ENCODE measurements at places on chromosomes 13 and 19.

DNA sequence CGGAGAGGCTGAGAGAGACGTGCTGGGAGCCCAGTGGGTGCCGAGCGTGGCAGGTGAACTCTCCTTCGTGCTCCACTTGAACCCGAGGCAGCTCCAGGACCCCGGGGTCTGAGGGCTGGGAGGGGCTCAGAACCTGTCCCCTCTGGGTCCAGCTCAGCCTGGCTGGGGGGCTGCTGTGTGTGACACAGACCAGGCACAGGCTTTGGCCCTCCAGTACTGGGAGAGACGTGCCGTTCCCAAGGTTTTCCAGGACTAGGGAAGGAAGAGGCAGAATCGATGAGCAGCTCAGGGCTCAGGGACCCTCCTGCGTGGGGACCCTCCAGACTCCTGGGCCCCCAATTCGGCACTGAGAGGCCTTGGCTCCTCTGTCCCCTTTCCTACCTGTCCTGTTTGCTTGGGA is 2.3 kb downstream of the SIGLEC10 start:
- DNase-seq, result no peak

DNA sequence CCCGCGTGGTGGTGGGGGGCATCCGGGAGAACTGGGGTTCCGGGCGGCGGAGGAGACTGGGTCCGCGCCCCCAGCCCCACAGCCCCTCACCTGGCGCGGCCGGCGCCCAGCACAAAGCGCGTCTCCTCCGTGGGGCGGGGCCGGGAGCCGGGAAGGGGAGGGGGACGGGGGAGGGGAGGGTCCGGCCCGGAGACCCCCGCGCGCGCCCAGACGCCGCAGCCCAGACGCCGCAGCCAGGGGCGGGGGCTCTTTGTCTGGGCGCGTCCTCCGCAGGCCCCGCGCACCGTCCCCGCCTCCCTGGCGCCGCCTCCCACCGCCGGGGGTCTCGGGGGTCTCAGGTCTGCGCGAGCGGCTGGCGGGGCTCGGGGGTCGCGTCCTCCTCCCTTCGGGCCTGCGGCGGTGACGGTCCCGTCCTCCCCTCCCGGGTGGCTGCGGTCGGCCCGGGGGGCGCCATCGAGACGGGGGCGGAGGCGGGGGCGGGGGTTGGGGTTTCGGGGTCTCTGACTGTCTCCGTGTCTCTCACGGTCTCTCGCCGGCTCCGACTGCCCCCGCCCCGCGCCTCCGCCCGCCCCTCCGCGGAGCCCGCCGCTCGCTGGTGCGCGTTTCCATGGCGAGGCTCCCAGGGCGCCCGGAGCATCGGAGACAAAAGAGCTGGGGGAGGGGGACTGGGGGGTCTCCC is at the start of gene PLPPR3:
Gene PLPPR3 (minus strand): TSS at position 131 of the 679 bp plus-strand sequence. CDS start 396 bp downstream, outside the sequence.
- DNase-seq, result no peak

GRCh38 chr19:48784527-48784926 is 26.3 kb downstream of the BCAT2 start:
- no peak for DNase-seq

GRCh38 chr13:110719036-110719710 is 5.7 kb downstream of the ING1 start:
- no peak for DNase-seq

DNA sequence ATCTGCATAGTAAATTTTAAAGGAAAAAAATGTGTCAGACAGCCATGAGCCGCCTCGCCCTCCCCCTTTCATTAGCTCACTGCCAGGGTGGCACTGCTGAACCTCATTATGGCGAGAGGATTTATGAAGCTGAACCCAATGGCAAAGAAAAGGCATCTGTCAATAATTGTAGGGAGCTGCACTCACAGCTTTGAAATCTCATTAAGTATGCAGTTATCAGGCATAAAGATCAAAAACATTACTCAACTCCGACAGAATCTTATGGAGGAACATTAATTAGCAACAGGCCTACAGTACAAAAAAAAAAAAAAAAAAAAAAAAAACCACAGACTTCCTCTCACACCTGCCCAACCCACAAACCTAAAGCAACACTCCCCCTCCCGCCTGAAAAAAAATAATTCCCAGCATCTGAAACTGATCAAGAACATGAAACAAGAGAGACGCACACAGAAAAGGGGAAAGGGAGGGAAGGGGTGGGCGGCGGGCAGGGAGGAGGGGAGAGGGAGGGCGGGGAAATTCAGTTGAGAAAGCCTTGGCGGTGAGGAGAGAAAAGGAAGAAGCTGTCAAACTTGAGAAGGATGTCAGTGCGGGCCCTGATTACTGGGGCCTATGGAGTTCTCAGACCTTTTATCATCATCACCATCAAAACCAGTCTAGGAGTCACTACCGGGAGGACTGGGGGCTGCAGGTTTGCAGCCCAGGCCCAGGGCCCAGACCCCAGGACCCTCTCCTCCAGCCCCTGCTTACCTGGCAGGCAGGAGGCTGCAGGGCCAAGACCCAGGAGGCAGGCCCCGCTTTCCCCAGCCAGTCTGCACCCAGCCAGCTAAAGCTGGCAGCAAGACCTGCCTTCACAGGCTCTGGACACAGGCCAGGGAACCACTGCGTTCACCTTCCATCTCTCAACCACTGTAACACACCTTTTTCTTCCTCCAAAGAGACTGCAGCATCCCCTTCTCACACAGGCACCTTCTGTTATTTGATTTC is 8.9 kb downstream of the TSHZ3 start:
- DNase-seq, result peak; percentile 64

DNA sequence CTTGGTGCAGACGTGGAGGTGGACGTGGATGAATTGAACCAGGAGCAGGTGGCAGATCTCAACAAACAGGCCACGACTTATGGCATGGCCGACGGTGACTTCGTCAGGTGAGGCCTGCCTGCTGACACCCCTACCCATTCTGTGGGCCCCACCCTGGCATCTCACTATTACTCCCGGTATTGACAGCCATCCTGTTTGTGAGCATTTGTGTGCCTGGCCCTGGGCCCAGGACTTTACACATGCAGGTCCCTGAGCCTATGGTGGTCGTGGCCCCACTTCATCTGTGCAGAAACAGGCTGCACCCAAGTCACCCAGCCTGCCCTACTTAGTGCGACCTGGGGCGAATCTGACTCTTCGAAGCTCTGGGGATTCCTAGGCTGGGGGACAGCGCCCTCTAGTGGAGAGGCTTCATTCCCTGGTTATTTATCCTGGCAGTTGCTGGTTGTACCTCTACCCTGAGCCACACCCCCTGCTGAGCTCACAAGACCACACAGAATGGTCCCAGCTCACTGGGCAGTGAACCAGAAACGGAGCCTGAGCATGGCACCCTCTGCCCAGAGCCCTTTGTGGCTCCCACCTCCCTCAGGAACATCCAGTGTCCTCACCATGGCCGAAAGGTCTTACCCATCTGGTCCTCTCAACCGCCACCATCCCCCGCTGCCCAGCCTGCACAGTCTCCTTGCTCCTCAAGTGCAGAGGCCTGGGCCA is 16.9 kb downstream of the ZNF296 start:
- DNase-seq, result peak; percentile 78

DNA sequence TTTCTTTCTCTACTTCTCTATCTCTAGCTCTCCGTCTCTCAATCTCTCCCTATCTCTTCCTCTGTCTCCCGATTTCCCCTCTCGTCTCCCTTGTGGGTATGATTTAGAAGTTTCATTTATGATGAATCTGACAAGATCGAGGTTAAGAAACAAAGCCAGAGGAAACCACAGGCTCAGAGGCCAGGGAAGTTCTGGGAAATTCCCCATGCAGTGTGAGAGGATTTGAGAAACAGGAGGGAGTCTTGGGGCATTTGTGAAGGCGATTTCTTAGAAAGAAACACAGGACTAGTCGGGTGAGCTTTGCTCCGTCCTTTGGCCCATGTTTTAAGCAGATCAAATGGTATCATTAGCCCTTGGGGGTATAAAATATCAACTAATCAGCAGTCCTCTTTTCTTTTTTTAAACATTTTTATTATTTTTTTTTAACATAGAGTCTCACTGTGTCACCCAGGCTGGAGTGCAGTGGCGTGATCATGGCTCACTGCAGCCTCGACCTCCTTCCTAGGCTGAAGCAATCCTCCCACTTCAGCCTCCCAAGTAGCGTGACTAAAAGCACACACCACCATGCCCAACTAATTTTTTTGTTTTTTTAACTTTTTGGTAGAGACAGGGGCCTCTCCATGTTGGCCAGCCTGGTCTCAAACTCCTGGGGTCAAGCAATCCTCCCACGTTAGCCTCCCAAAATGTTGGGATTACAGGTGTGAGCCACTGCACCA is 25.8 kb downstream of the TNFSF9 start:
- no peak for DNase-seq

GRCh38 chr13:52737965-52738364 is 1.7 kb downstream of the CNMD start:
- DNase-seq, result no peak

- no peak for DNase-seq
Measured at GRCh38 chr13:32281096-32281495, 34.1 kb downstream of the ZAR1L start.

DNA sequence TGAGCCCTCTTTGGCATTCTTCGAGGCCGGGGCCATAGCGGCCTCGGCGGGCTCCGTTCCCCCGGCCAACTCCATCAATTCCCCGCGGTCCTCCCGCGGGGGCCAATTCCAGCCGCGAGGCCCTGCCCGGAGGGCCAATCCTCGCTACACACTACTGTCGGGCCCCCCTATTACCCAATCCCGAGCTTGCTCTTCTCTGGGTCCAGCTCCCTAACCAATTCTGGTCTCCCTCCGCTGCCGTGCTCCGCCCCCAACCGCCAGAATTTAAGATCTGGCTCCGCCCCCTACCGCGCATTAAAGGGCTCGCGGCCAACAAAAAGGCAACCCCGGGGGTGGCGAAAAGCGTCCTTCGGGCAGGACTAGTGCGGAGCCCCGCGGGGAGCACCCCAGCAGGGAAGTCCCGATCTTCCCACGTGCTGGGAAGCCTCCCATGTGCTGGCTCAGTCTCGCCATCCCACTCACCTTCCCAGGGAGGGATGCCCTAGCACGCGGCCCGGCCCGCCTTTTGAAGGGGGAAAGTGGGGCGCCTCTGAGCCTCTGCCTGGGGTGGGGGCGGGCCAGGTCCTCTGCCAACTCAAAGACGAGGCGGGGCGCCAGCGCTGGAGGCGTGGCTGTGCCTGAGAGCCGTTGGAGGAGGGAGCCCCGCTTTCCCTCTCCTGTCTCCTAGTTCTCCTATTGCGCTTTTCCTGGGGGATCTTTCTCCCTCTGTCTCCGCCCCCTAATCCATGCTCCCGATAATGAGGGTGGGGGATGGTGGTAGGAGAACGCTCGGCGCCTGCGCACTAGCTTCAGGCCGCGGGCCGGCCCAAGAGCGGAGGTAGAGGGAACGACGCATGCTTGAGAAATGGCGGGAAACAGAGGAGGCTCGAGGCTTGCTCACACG is 3.5 kb downstream of the LIPE start:
- peak; percentile 92 for DNase-seq

GRCh38 chr13:23504180-23504579 is 66.0 kb upstream of the TNFRSF19 start:
- DNase-seq, result no peak

GRCh38 chr19:11047866-11048265 is 41.4 kb upstream of the LDLR start:
- no peak for DNase-seq

DNA sequence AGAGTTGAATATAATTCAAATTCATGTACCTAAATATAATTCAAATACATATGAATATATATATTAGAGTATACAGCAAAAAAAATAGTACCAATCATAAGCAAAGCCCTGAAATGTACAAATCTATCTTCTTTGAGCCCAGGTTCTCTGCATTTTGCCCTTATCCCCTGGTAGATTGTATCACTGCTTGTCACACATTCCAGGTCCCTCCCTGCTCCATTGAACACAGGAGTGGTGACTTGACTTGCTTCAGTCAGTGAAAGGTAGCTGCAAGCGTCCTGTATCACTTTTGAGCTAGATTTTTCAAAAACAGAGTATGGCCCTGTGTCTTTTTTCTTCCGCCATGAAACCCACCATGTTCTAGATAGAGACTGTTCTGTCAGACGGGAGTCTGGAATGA is 369.4 kb downstream of the LIG4 start:
- no peak for DNase-seq

DNA sequence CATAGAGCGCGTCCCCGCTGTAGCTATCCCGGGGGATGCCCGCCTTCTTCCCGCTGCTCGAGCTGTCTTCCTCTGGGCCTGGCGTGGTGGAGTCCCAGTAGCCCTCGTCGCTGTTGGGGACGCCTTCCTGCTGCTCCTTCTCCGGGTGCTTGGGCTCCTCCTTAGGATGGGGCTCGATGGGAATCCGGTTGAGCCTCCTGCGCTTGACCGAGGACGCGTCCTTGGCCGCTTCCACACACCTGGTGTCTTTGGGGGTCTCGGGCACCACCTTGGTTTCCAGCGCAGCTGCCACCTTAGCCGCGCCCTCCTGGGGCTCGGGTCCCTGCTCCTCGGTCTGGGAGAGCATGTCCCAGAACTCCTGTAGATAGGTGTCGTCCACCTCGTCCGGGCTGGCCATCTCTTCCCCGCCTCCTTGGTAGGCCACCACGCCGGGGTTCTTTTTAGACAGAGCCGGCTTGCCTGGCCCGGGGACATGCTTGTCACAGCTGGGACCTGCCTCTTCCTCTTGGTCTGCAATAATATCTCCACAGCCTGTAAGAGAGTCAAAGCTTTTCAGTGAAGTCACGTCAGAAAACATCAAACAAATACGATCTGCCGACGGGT is 2.0 kb downstream of the AMER2 start:
- no peak for DNase-seq

DNA sequence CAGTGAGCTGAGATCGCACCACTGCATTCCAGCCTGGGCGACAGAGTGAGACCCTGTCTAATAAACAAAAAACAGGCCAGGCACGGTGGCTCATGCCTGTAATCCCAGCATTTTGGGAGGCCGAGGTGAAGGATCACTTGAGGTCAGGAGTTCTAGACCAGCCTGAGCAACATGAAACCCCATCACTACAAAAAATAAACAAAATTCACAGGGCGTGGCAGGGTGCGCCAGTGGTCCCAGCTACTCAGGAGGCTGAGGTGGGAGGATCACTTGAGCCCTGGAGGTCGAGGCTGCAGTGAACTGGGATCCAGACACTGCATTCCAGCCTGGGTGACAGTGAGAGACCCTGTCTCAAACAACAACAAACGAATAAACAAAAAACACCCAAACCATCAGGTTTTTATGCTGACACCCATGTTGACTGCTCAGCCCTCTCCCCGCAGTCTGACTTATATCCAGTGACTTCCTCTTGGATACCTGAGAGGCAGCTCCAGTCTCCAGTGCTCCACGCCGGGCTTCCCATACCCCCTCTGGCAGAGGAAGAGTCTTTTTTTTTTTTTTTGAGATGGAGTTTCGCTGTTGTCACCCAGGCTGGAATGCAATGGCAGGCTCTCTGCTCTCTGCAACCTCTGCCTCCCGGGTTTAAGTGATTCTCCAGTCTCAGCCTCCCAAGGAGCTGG is 17.7 kb downstream of the WTIP start:
- DNase-seq, result no peak

DNA sequence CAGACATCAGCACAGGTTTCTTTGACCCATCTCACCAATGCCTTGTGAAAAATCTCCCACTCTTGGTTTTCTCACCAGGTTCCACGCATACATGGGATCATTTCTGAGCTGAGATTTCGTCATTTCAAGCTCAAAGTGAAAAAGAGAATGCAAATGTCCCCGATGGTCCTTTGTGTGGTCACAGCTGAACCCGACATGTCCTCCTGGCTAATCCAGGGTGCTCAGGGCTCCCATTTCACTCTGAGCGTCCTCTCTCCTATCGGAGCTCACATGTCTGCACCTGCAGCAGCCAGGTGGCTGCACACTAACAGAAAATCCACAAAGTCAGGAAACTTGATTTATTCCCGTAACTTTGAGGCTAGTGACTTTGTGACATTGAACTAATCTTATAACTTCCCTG is 9.3 kb upstream of the CEACAM3 start:
- no peak for DNase-seq

- no peak for DNase-seq
Measured at GRCh38 chr13:26050568-26051230, 1.1 kb downstream of the SHISA2 start.
